Calu3 (cell line): ENCODE measurements at places on chromosomes 16 and 17. TPM values are rescaled to one million over a fixed set of nuclear protein-coding genes. Genes with fewer than 3 reads are reported as not detected.

DNA sequence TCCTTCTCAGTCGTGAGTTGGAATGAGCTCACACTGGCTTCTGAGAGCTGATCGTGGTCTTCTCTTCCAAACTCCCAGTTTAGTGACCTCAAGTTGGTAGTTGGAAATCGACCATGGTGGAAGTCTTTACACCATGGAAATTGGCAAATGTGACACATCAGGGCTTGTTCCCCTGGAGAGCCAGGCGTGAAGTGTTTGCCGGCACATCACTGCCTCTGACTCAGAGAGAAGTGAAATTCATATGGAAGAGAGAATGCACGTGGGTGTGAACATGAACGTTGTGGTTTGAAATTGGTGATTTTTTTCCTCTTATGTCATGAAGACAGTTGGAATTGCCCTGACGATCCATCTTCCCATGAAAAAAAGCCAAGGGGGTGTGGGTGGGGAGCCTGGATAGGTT lies 47.4 kb downstream of the AXIN2 start:
- DNase-seq = no peak

- no peak for DNase-seq
Observed at GRCh38 chr17:47289302-47289701, 34.5 kb upstream of the EFCAB13 start.

DNA sequence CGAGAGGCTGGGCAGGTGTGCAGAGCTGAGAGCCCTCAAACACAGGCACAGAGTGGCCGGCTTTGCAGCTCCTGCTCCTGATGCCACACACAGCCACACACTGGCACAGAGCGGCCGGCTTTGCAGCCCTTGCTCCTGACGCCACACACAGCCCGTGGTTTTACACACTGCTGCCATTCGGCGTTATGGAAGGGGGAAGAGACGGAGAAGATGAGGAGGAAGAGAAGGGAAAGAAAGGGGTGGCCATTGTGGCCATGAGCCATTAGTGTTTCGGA lies 26.8 kb downstream of the WSCD1 start:
- no peak for DNase-seq

DNA sequence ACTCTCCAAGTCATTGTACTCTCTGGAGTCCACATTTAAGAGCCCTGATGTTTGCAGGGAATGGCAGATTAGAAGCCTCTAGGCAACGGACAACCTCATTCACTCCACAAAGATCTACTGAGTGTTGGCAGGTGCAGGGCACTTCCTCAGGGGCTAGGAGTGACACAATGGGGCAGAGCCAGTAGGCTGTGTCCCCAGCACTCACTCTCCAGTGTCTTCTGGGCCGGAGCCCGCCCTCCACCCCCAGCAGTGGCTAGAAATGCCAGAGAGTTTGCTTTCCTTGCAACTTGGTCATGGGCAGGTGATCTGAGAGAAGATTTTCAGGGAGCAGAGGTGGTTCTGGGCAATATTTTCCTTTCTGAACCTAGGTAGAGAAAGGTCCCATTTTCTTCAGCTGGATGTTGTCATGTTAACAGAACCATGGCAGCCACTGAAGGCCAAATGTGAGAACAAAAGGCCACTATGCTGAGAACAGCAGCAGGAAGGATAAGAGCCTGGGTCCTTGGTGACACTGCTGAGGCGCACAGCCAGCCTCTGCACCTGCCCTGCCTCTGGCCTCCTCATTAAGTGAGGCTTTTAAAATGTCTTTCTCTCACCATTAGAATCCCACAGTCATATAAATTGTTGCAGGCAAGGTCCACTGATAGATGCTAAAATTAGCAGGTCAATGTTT lies 96.2 kb downstream of the USP31 start:
- DNase-seq = no peak

DNA sequence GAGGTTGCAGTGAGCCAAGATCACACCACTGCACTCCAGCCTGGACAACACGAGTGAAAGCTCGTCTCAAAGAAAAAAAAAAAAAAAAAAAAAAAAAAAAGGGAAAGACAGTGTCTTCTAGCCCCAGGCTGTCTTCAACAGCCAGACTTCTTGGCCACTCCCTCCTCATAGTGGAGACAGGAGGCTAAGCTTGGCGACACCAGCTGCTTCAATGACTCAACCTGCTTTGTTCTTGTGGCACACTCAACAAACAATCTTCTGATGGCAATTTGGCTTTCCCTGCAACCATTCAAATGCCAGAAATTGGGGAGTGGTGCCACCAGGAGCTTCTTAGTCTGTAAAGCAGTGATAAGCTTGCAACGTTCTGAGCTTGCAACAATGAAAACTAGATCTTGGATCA lies 290.4 kb upstream of the DYNLRB2 start:
- no peak for DNase-seq

Gene KRTAP17-1
- not detected in 2 replicates for total RNA-seq
